Suppressor macrophage treated with lipopolysaccharide for 1 hour (primary cell): ENCODE measurements at places on chromosomes 2 and 18.

- peak; percentile 67 for DNase-seq
Observed at GRCh38 chr2:142974288-142975024, 97.0 kb downstream of the KYNU start.

DNA sequence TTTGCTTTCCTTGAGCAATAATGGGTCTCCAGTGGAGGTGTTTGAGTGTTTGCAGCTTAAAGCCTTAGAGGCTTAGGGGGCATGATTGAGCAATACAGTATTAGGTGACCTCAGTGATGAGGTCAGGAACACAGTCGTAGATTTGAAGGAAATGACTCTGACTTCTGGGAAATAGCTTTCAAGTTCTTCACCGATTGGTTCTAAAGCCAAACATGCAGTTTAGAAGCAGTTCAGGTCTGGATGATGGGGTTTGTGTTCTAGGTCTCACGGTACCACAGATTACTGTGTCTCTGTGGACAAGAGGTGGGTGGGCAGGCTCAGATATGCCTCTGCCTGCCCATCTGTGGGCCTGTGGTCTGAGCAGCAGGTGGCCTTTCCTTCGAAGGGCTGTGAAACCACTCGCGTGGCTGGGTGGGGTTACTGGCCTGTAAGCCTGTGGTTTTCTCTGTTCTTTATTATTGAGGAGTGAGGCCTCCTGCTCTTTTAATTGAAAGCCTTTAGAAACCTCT lies 7.8 kb downstream of the MTHFD2 start:
- peak; percentile 78 for DNase-seq

DNA sequence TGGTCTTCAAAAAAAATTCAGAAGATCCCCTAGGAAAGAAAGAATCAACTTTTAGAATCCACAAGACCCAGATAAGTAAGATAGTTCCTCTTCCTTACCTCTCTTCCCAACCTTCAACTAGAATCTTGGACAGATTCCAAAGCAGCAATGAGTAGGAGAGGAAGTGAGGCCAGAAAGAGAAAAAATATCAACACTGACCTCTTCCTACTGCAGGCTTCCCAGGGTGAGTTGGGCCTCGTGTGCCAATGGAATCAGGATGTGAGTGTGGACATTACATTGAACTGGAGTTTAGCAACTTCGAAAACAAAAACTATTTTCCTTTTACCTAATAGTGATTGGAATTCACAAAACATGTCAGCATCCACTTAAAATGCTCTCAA lies 102.5 kb upstream of the PIEZO2 start:
- peak; percentile 56 for DNase-seq

DNA sequence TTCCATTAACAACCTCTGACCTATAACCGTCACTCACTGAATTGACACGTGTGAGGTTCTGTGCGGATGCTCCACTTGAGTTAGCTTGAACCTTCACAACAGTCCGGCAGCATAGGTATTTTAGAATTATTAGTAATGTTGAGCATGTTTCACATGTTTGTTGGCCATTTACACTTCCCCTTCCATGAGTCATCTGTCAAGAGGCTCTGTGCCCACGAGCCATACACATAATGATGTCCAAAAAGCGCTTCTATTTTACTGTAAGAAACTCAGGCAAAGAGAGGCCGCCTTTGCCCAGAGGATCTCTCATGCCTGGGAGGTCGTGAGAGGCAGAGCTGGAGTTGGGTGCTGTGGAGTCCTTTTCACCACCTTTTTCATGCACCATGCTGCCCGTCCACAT lies 28.9 kb upstream of the TMEM214 start:
- peak; percentile 73 for DNase-seq

DNA sequence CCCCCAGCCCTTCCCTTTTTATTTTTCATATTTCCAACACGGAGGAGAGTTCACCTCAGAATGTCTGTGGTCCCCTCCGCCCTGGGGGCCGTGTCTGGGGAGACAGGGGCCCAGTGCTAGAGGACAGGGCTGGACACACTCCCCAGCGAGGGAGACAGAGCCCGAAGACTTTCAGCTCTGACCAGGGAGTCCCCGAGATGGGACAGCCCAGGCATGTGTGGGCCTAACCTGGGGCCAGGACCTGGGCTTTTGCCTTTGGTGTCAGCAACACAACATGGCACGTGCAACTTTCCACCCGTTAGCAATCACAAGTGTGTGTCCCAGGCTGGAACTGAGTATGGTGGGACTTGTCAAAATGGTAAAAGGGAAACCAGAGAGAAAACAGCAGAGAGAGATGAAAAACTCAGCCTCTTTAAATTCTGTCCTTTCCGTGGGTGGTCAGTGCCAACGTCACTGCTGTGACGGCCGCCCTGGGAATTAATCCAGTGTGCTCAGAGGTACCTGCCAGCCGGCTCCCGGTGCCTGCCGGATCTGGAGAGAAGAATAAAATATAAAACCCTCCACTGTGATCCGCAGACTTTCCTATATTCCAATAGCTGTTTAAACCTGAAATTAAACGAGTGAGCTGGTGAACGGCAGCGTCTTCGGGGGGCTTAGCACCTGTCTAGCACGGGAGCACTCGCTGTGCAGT lies 245.8 kb downstream of the EIPR1 start:
- no peak for DNase-seq

DNA sequence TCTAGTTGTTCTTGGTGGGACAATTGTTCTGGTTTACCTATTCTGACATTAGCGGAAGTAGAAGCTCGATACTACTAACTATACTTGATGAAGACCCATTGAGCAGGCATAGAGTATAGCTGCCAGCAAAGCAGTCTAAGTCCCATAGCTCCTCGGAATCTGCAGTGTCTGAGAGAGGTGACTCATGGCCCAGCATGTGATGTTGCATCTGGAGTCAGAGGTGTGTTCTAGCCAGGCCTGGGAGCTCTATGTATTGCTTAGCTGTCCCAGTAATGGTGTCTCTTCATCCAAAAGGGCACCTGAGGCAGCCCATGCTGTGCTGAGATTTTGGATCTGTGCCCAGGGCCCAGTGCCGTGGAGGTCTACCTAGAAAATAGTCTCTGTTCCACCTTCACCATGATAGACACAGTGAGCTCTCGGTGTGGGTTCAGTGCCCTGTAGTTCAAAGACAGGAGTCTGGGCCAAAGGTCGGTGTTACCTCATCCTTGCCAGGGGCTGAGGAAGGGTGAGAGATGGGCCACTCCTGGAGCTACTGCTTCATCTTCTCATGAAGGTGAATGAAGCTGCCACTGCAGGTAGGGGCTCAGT lies 47.3 kb downstream of the MEX3C start:
- DNase-seq = no peak

DNA sequence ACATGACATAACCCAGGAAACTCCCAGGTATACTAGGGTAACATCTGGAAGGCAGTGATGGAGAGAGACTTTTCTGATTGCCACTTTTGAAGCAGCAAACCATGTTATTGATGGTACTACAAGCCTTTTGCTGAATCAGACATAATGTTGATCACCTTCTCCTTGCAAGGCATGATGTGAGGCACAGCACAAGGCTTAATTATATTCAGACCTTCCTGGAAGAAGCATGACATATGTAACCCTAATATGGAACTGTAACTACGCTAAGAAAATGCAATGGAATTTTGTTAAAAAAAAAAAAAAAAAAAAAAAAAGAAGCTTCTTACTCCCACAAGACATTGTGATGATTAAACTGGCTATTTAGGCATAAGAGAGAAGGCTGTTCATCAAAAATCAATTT lies 145.4 kb downstream of the ALK start:
- DNase-seq = no peak

DNA sequence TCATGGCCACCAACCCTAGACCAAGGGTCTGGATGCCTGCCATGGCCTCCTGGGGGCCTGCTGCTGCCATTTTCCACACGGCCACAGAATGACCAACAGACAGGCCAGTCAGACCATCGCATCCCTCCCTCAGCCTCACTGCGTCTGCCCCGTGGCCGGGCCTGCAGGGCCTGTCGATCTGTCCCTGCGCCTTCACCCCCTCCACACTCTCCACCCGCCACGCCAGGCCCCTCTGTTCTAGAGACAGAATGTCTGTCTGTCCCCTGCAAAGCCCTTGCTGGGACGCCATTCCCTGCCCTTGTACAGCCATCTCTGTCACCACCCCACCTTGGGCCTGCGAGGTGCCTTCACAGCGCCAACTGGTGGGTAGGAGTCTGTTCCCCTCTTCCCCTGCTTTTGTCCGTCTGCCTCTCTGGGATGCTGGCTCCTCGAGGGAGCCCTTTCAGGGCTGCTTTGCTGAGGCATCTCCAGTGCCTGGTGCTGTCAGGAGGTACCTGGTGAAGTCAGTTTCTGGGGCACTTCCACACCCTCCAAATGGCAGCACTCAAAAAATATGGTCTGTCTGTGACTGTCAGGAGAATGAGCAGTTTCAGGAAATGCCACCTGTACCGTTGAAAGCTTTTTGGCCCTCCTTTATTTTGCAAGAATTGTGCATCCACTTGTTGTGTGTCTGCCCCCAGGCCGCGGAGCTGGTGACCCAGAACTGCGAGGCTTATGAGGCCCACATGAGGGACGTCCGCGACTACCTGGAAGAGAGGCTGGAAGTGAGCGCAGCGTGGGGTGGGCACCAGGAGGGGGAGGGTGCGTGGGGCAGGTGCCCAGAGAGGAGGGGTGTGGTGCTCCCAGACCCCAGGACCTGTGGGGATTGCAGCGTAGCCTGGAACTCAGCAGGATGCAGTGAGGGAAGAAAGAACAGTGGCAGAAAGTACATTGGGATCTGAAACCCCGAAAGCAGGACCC lies 6.7 kb upstream of the ESPNL start:
- no peak for DNase-seq

DNA sequence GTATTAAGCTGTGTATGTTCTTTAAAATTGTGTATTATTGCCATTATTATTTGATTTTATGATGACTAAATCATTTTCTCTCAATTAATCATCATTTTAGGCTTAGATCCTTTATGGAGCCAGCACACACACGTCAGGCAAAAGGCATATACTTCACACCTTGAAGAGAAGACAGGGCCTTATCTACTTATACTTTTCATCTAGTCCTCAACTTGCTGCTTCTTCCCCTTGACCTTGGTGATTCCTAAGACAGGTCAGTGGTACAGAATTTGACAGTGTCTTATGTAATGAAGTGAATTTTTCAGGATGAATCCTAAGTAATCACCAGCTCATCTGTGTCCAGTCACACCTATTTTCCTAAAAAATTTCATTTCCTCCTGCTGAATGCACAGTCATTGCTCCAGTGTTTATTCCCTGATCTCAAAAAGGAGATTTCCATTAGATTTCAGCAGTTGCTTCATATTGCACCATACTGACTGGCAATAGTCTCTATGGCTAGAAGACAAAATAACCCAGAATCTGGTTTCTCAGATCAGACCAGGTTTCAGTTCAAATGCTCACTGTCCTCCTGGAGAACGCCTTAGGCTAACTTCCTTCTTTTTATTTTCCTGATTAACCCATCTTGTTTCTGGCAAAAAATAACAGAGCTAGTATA lies 235.7 kb downstream of the PTH2R start:
- no peak for DNase-seq

DNA sequence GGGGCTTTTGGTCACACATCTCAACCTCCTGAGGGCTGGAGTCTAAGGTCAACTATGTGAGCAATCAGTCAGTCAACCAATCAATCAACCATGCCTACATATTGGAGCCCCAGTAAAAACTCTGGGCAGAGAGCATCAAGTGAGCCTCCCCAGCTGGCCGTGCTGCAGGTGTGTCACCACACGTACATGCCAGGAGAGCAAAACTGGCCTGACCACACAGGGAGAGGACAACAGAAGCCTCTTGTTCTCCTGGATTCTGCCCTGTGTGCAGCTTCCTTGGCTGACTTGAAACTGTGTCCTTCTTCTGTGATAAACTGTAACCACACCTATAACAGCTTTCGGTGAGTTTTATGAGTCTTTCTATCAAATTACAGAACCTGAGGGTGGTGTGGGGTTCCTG lies 25.9 kb downstream of the GPR35 start:
- DNase-seq = no peak

- DNase-seq = no peak
Observed at GRCh38 chr2:137837830-137838229, 126.4 kb upstream of the HNMT start.

DNA sequence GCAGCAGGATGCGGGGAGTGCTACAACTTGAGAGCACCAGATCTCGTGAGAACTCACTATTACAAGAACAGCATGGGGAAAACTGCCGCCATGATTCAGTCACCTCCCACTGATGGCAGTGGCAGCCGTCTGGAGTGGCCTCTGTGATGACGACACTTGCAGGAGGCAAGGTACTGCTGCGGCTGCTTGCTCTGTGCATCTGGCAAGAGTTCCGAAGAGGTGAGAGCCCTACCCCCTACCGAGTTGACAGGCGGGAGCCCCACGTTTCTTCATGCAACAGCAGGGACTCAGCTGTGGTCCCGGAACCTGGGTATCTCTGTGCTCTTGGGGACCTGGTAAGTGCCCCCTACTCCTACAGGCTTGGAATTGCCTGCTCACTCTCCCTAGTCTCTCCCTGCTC lies 1672.7 kb upstream of the TMEFF2 start:
- no peak for DNase-seq

GRCh38 chr2:48749291-48750127 lies 6.0 kb downstream of the LHCGR start:
- DNase-seq = no peak

DNA sequence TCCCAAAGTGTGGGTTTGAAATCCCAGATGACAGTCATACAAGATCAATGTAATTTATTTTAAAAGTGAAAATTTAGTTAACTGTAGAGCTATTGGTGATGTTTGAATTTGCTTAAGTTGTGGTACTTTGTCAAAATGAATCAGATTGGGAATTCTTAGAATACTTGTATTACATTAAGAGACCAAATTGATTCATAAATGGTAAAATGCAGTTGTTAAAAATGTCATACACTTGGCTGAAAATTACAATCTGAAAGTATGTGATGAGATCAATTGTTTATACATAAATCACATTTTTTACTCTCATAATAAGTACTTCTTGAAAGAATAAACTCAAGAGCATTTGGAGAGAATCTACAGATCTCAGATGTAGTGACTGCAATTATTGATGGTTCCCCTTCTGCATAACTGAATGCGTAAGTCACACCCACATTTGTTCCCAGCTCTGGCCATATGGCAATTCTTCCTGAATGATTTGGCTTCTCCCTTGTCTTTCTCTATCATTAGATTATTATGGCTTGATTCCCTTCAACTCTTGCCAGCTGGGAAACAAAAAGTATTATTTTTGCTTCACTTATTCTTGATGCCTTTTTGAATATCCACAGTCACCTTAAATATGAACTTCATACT lies 558.5 kb downstream of the CPS1 start:
- no peak for DNase-seq

GRCh38 chr18:47323158-47323557 lies 71.7 kb upstream of the SKOR2 start:
- peak; percentile 19 for DNase-seq

GRCh38 chr2:112724591-112725525 lies 4.0 kb downstream of the NT5DC4 start:
- DNase-seq = peak; percentile 71

DNA sequence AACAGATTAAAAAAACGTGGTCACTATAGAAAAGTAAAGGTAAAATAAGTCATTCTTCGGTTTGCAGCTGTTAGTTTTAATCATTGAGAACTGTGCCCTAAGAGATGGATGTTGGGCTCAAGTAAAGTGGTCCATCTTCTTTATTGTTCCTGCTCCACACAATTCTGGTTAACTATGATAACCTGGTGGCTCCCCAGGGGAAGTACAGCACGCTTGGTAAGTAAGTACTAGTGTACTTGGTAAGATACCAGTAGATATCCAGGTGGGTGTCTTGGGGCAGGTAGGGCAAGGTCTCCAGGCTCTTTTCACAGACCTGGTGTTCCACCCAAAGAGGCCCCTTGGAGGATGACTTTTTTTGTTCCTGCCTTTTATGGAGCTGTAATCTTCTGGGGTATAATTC lies 31.6 kb upstream of the DLX2 start:
- no peak for DNase-seq

GRCh38 chr2:13662055-13662454 lies 945.3 kb downstream of the TRIB2 start:
- DNase-seq = no peak

- no peak for DNase-seq
Observed at GRCh38 chr18:35027206-35027605, 14.0 kb upstream of the MAPRE2 start.
